Glomerular endothelial cell (primary cell): ENCODE measurements at places on chromosomes 13 and 19. TPM values are rescaled to one million over a fixed set of nuclear protein-coding genes. Genes with fewer than 3 reads are reported as not detected.

- no peak for DNase-seq
Measured at GRCh38 chr13:98974053-98974452, 3.8 kb downstream of the DOCK9 start.

The NCAN gene
- total RNA-seq = not detected in 2 replicates

The IGSF23 gene
- not detected in 2 replicates for total RNA-seq

GRCh38 chr13:102392481-102393209, 9.2 kb downstream of the FGF14 start:
- no peak for DNase-seq

DNA sequence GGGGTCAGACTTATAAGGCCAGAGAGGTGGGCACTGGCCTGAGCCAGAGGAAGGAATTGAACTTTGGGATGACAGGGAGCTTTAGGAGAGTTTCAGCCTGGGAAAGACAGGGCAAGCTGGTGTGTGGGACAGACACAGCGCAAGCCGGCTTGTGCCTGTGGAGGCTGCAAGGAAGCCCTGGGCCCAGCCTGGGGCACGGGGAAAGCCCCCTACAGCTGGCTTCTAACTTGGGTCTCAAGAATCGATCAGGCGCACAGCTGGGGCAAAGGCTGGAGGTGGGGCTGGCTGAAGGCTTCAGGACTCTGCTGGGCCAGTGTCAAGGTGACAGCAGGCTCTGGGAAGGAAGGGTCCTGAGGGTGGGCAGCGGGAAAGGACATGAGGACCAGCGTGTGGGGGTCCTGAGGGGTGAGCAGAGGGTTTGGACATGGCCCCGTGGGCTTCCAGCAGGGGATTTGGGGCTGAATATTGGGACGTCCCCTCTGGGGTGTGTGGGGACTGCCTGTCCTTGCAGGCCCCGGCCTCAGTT, 3.0 kb downstream of the PTOV1 start:
- DNase-seq = no peak

The GARRE1 gene
- 35.5 and 43.9 TPM in 2 replicates for total RNA-seq

The NLRP7 gene
- not detected in 2 replicates for total RNA-seq

- DNase-seq = no peak
Measured at GRCh38 chr19:8473648-8474476, 28.6 kb downstream of the PRAM1 start.

- no peak for DNase-seq
Measured at GRCh38 chr19:31294189-31294588, 55.0 kb downstream of the TSHZ3 start.

- DNase-seq = no peak
Measured at GRCh38 chr19:15456871-15457700, 7.3 kb downstream of the RASAL3 start.

- no peak for DNase-seq
Measured at GRCh38 chr19:46299695-46300094, 2.9 kb downstream of the HIF3A start.

DNA sequence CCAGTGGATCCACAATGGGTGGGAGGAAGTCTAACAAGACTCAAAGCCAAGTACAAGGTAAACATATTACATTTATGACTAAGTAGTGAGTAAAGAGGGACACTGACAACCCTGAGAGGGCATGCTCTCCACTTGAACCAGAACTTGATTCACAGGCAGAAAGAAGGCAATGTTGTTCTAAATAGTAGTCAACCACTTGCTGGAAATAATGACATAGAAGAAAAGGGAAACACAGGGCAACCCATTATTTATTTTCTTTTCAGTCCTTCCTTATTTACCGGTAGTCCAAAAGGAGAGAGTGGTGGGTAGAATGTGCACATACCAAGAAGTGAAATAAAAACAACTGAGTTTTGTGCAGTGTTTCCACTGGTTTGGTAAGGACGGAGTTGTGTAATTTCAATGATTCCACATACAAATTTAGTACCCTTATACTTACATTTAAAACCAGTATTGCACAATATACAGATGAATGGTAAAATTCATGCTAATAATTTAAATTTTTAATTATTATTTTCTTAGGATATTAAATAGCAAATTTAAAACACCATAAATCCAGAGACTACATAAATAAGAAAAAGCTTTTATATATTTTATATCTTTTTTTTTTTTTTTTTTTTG, 65.9 kb downstream of the ENOX1 start:
- no peak for DNase-seq

- DNase-seq = no peak
Measured at GRCh38 chr13:48500652-48501197, 32.2 kb downstream of the RCBTB2 start.

The IZUMO2 gene
- total RNA-seq = not detected in 2 replicates

The ONECUT3 gene
- not detected in 2 replicates for total RNA-seq

DNA sequence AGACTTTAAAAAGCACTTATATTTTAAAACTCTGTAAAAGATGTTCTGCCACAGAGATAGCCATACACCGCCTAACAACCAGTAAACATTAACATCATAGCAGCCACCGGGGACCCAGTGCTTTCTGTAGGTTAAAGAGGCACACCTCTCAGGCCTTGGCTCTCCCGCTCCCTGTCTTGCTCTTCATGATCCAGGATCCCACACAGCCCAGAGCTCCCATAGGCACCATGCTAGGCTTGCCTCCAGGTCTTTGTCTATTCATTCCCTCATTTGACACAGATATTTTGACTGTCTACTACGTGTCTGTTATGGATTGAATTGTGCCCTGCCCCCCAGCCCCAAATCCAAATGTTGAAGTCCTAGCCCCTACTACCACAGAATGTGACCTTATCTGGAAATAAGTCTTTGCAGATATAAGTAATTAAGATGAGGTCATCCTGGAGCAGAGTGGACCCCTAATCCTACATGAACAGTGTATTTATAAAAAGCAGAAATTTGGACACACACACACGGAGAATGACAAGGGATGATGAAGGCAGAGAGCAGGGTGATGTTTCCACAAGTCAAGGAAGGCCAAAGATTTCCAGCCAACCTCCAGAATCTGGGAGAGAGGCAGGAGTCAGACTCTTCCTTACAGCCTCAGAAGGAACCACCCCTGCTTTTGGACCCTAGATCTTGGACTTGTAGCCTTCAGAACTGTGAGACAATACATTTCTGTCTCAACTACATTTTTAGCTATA, 272.6 kb downstream of the DNAJC15 start:
- no peak for DNase-seq

DNA sequence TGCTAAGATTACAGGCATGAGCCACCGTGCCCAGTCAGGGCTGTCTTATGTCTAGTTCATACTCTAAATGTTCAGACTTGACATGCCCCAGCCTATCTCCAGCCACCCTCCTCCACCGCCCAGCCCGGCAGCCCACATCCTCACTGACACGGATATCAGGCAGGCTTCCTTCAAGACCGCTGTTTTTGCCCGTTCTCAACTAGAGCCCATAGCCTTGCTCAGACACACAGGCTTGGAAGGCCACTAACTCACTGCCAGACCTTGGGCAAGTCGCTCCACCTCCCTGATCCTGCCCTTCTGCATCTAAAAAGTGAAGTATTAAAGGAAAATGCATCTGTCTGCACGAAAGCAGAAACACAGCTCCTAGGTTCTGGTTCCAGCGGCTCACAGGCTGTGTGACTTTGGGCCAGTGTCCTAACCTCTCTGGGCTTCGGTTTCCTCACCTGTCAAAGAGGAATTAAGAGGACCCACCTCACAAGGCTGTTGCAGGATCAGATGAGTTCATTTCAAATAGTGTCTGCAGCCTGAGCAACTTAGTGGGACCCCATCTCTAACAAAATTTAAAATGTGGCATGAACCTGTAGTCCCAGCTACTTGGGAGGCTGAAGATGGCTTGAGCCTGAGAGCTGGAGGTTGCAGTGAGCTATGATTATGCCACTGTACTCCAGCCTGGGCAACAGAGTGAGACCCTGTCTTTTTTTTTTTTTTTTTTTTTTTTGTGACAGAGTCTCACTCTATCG, 14.5 kb upstream of the CERS4 start:
- DNase-seq = no peak

GRCh38 chr13:28394422-28394821, 100.5 kb downstream of the FLT1 start:
- no peak for DNase-seq

GRCh38 chr13:50290186-50290585, 274.9 kb downstream of the KCNRG start:
- no peak for DNase-seq

GRCh38 chr13:45132369-45133064, 12.2 kb downstream of the GTF2F2 start:
- no peak for DNase-seq

GRCh38 chr13:111361046-111361872, 40.8 kb downstream of the TEX29 start:
- no peak for DNase-seq

GRCh38 chr13:51432576-51432975, 20.3 kb downstream of the INTS6 start:
- no peak for DNase-seq

The KLF16 gene
- 25.1 and 35.6 TPM in 2 replicates for total RNA-seq

GRCh38 chr19:13153569-13154240, 3.5 kb downstream of the IER2 start:
- DNase-seq = no peak

GRCh38 chr13:59182241-59182640, 981.5 kb downstream of the DIAPH3 start:
- DNase-seq = no peak

GRCh38 chr13:77291774-77292173, 35.1 kb downstream of the MYCBP2 start:
- DNase-seq = no peak

GRCh38 chr13:111171629-111172028, 56.5 kb downstream of the ARHGEF7 start:
- no peak for DNase-seq

DNA sequence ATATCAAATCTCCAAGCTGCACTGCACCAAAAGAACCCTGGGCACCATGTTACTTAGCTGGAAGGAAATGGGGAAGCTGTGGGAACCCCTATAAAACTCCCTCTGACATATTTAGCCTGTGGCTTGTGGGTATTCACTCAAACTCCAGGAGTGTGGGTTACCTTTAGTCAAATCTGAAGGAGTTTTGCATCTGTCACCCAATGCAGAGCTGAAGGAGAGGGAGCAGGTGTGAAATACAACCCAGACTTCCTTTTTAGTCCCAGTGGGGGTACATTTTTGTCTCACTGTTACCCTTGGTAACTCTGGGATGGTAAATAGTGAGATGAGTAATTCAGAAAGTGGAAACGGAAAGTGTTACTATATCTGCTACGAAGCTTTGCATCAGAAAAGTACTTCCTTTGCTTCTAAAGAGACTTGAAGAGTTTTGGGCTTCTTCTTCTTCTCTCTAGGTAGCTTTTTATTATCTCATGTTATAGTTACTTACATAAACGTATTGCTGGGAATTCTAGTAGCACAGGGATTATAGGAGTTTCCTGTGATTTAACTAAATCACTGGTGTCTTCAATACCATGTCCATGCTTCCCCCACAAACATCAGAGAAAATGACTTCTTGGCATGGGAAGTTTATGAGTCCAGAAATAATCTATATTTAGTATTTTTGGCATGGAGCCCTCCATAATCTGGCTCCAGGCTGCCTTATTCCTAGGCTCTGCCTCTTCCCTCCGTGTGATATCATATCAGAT, 105.9 kb downstream of the AKAP11 start:
- DNase-seq = no peak

The MRPS31 gene
- total RNA-seq = 13.1 and 15.4 TPM in 2 replicates

- DNase-seq = no peak
Measured at GRCh38 chr13:45826731-45827130, 24.8 kb downstream of the SIAH3 start.

The PSG11 gene
- not detected in 2 replicates for total RNA-seq

The ZNF846 gene
- 5.1 and 23.7 TPM in 2 replicates for total RNA-seq

The MAG gene
- 0.68 TPM in 1 of 2 replicates, not detected in the other for total RNA-seq

DNA sequence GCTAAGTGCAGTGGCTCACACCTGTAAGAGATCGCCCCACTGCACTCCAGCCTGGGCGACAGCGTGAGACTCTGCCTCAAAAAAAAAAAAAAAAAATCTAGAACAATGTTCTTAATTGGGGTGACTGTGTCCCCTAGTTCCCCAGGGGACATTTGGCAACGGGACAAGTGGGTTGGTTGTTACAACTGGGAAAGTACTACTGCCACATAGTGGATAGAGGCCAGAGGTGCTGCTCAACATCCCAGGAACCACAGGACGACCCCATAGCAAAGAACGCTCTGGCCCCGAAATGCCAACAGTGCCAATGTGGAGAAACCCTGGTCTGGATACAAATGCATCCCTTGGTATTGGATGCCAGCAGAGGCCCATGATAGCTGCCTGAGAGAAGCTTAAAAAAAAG, 11.8 kb downstream of the NLRP12 start:
- no peak for DNase-seq

GRCh38 chr13:92188574-92188973, 790.2 kb downstream of the GPC5 start:
- DNase-seq = no peak

GRCh38 chr13:52001120-52001731, 10.0 kb downstream of the ATP7B start:
- DNase-seq = no peak

- DNase-seq = no peak
Measured at GRCh38 chr13:64248371-64249065, 2832.9 kb upstream of the PCDH20 start.

The SIN3B gene
- total RNA-seq = 45.9 and 76.2 TPM in 2 replicates

GRCh38 chr13:110576736-110577476, 15.4 kb upstream of the RAB20 start:
- no peak for DNase-seq
